ENCODE measurements at places on chromosomes 6 and 20. TPM values are rescaled to one million over a fixed set of nuclear protein-coding genes. Genes with fewer than 3 reads are reported as not detected.

GRCh38 chr6:33273129-33273923 lies 1.5 kb downstream of the RPS18 start:
- DNase-seq, result no peak

Gene RAD21L1
- not detected for polyA plus RNA-seq

- DNase-seq, result no peak
These were observed 18.0 kb downstream of the ELOVL2 start for GRCh38 chr6:11025921-11026635.

Gene APOM
- polyA plus RNA-seq, result 106 TPM

DNA sequence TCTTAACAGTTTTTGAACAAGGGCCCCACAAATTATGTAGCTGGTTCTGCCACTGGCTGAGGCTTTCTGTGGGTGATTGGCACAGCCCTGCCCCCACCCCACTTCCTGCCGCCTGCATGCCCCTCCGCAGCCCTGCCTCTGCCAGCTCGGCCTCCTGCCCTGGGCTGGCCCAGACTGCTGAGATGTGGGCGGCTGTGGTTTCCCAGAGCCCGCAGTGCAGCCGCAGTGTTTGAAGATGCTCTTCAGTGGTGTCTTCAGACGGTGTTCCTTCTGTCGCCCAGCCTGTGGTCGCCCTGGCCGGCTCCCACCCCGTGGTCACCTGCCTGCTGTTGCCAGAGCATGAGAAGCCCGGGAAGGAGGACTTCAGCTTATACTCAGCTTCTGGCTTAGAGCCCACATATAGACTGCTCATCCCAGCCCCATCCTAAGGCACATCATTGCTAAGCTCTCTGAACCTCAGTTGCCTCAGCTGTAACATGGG lies 154.3 kb downstream of the VEGFA start:
- no peak for DNase-seq

Gene BMP2
- 26.6 TPM for polyA plus RNA-seq

DNA sequence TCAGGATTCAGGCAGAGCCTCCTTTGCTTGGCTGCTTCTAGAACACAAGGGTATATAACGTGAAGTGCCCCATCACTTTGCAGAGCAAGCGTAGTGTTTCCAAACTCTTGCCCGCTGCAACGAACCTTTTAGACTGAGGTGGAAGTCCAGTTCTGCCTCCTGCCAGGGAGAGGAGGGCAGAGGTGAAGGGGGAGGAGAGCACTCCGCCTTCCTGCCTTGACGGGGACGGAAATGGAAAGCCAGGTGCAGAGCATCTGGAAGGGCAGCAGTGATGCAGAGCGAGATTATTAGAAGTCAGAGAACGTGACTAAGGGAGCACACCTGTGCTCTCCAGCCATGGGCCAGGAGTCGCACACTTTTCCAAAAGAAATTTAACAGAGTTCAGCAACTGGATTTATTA lies 63.4 kb downstream of the RREB1 start:
- DNase-seq, result no peak

Gene UBE2V1
- polyA plus RNA-seq, result 172 TPM

Gene FOXF2
- 0.16 TPM for polyA plus RNA-seq

- DNase-seq, result no peak
These were observed at the start of gene ASIP for GRCh38 chr20:34240693-34241615. Gene ASIP (plus strand): TSS chr20:34241423. CDS start chr20:34260375, 18,952 bp downstream.

- no peak for DNase-seq
These were observed 44.2 kb downstream of the AKAP12 start for GRCh38 chr6:151284012-151284411.
